ENCODE measurements at places on chromosomes 13 and 19.

DNA sequence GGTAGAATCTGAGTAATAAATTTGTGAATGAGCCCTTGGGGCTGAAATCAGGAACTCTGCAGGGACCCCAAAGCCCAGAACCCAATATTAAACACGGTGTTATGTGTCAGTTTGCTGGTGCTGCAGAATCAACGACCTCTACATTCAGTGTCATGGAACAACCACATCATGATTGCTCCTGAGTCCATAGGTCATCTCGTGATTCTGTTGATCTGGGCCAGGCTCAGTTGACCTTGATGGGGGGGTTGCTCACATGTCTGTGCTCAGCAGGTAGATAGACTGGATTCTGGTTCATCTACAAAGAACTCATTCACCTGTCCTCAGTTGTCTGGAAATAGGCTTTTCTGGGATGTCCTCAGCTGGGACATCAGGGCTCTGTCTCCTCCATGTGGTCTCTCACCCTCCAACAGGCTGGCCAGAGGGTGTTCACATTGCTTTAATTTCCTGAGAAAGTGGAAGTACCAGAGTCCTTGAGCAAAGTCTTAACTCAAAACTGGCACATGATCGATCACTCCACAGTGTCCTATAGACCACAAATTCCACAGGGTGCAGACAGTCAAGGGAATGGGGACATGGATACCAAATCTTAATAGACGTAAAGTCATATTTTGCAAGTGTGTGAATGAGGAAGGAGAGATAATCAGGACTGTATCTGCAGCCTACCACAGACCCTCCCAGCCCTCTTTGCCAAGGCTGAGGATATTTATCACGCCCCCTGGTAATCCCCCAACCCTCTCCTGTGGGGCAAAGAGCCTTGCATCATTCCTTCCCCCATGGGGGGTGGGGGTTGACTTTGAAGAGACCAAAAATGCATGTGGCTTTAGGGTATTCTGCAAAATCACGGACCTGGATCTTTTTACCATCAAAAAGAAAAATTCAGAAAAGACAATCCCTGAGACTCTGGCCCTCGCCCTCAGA, 39.3 kb upstream of the IGFL1 start:
- DNase-seq = no peak
- no peak overlapping the region for H3K4me3 ChIP-seq
- peaks cover 76% of the 10 kb centered on the region for H3K27me3 ChIP-seq
- peaks cover 3% of the 10 kb centered on the region for H3K4me1 ChIP-seq

- H3K27ac ChIP-seq = no peak overlapping the region
- peaks cover 11% of the 10 kb centered on the region for H3K4me1 ChIP-seq
- peaks cover 2% of the 10 kb centered on the region for H3K36me3 ChIP-seq
- H3K27me3 ChIP-seq = peaks cover 6% of the 10 kb centered on the region
- DNase-seq = no peak
These were observed 47.9 kb downstream of the RUBCNL start for GRCh38 chr13:46339035-46339666.

DNA sequence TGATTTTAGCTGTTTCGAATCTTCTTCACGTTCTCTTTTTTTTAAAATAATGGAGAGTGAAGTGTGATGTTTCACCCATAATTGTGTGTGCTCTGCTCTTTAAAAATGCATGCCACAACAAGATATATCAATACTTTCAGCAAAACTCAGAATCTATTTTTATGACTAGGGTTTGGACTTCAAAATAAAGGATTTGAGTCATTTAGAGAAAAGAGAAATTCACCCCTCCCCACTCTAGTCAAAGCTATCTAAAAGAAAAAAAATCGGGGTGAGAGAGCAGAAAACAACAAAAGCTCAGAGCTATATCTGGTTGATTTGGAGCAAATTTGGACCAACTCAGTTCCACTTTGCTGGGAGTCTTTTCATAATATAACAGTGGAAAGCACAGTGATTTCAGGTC, 244.5 kb downstream of the DNAJC15 start:
- no peak overlapping the region for H3K27ac ChIP-seq
- no peaks in the 10 kb centered on the region for H3K4me1 ChIP-seq

GRCh38 chr13:20230913-20231838, 943 bp downstream of the GJB6 start:
- H3K27ac ChIP-seq = peak overlapping the region; percentile 65
- peaks cover 28% of the 10 kb centered on the region for H3K27me3 ChIP-seq
- H3K4me3 ChIP-seq = peak overlapping the region; percentile 88

DNA sequence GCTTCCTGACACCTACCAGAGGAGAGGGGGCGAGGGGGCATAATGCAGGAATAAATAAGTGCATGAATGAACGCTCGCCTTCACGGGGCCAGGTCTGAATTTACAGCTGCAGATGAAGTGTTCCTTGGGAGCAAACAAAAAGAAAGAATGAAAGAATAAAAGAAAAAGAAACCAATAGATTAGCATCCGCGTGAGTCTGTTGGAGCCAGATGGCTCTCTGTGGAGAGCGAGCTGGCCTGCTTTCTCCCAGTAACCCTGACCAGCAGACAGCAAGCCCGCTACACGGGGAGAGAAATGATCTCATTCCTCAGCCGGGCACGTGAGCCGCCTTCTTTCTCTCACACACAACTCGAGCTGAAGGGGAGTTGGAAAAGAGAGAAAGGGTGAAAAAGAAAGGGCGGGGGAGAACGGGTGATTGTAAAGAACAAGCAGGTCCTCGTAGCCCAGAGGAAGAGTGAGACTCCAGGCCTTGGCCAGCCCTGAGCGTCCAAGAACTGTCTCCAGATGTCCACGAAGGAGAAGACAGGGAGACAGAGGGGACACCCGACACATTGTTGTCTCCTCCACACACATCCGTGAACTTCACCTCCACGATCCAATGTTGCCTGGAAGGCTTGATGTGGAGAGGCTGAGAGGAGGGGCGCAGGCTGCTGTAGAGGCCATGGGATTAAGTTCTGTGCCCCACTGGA, 81.4 kb downstream of the RNASEH2B start:
- H3K4me3 ChIP-seq = peak overlapping the region; percentile 45
- peaks cover 5% of the 10 kb centered on the region for H3K36me3 ChIP-seq
- peak overlapping the region; percentile 75 for H3K27ac ChIP-seq

DNA sequence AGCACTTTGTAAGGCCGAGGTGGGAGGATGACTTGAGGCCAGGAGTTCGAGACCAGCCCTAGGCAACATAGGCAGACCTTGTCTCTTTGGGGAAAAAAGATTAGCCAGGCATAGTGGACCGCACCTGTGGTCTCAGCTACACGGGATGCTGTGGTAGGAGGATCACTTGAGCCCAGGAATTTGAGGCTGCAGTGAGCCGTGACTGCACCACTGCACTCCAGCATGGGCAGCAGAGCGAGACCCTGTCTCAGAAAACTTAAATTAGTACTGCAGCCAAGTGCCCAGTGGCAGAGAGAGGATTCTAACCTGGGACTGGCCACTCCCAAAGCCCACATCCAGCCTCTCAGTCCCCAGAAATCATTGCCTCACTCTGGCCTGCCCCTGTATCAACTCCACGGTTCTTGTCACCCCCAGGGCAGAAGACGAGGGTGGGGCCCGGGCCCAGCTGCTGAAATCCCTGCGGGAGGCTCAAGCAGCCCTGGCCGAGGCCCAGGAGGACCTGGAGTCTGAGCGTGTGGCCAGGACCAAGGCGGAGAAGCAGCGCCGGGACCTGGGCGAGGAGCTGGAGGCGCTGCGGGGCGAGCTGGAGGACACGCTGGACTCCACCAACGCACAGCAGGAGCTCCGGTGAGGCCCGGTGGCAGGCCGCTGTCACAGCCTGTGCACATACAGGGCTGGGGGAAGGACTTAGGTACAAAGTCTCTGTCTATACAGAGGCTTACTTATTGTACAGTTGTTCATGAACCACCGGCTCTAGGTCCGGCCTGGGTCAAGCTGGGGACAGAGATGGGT, 53.4 kb downstream of the KCNC3 start:
- H3K4me1 ChIP-seq = peaks cover 2% of the 10 kb centered on the region
- no peak overlapping the region for H3K4me3 ChIP-seq
- no peak for DNase-seq

DNA sequence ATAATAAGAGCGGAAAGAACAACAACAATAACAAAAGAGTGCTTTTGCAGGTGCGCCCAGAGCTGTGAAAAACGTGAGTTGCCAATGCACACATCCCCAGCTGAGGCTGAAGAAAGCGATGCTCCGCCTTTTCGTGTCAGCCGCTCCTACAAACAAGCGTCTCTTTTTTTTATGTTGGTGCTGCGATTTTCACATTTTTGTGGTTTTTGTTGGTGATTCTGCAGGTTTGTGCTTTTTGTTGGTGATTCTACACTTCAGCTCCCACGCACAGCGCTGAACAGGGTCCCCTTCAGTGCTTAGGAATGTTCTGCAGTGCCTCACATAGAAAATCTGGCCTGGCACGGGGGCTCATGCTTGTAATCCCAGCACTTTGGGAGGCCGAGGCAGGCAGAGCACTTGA, 7.3 kb upstream of the SBK3 start:
- H3K4me3 ChIP-seq = no peak overlapping the region
- no peak for DNase-seq
- H3K27me3 ChIP-seq = peaks cover 39% of the 10 kb centered on the region
- peaks cover 2% of the 10 kb centered on the region for H3K4me1 ChIP-seq
- no peaks in the 10 kb centered on the region for H3K36me3 ChIP-seq

GRCh38 chr13:83220241-83220640, 662.0 kb downstream of the SLITRK1 start:
- no peak overlapping the region for H3K4me3 ChIP-seq
- no peak for DNase-seq
- no peaks in the 10 kb centered on the region for H3K27me3 ChIP-seq
- no peaks in the 10 kb centered on the region for H3K4me1 ChIP-seq
- no peaks in the 10 kb centered on the region for H3K36me3 ChIP-seq
- no peak overlapping the region for H3K27ac ChIP-seq

GRCh38 chr13:72163678-72164077, 296.7 kb upstream of the DACH1 start:
- no peaks in the 10 kb centered on the region for H3K36me3 ChIP-seq
- no peak for DNase-seq
- no peaks in the 10 kb centered on the region for H3K27me3 ChIP-seq
- no peak overlapping the region for H3K27ac ChIP-seq
- H3K4me3 ChIP-seq = no peak overlapping the region

DNA sequence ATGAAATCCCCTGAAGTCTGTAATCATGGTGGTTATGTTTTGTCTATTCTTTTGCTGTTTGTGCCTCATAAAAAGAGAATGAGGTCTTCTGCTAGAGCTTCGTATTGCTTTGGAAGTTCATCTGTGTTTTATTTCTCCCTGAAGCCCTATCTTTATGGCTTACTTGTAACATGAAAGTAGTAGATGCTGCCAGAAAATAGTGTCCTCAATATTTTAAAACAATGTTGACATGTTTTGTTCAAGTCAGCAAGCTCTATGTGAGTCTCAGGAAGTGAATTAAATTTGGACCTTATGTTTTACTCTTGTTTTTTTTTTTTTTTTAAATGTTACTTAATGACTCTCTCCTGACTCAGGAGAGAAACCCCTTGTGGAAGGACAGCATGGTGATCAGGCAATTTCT, 130.5 kb downstream of the B3GLCT start:
- H3K4me1 ChIP-seq = no peaks in the 10 kb centered on the region
- no peak for DNase-seq
- H3K27ac ChIP-seq = no peak overlapping the region
- peaks cover 6% of the 10 kb centered on the region for H3K36me3 ChIP-seq
- no peak overlapping the region for H3K4me3 ChIP-seq

- no peaks in the 10 kb centered on the region for H3K27me3 ChIP-seq
- peak; percentile 53 for DNase-seq
- H3K4me1 ChIP-seq = peaks cover 9% of the 10 kb centered on the region
- H3K27ac ChIP-seq = peak overlapping the region; percentile 83
- H3K36me3 ChIP-seq = peaks cover 13% of the 10 kb centered on the region
These were observed 6.5 kb upstream of the TIMM50 start for GRCh38 chr19:39474139-39474620.

GRCh38 chr19:33298146-33298911, 4.0 kb downstream of the CEBPA start:
- DNase-seq = no peak
- H3K36me3 ChIP-seq = no peaks in the 10 kb centered on the region
- peak overlapping the region; percentile 12 for H3K4me3 ChIP-seq
- H3K27me3 ChIP-seq = peaks cover 21% of the 10 kb centered on the region

DNA sequence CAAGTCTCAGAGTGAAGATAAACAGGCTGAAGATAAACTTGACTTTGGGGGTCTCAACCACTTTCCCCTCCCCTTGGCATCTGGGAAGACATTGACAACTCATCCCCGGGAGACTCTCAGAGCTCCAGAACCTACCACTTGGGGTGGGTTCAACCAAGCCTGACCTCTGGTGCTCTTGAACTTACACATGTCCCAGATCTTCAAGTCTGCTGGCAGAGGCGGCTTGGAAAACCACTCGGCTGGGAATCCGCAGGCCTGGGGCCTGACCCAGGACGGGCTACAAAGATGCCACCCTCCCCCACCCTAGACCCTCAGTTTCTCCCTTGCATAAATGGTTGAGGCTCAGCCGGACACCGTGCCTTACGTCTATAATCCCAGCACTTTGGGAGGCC, 512 bp downstream of the LRRC8E start:
- H3K27me3 ChIP-seq = peaks cover 11% of the 10 kb centered on the region
- peaks cover 3% of the 10 kb centered on the region for H3K4me1 ChIP-seq
- H3K4me3 ChIP-seq = no peak overlapping the region
- H3K27ac ChIP-seq = no peak overlapping the region
- no peak for DNase-seq
- H3K36me3 ChIP-seq = no peaks in the 10 kb centered on the region

GRCh38 chr13:35475960-35476943, at the start of gene MAB21L1:
MAB21L1 (minus strand) TSS chr13:35476689; CDS start chr13:35476138, 551 bp downstream.
- no peak for DNase-seq
- peaks cover 18% of the 10 kb centered on the region for H3K4me1 ChIP-seq
- peak within 1 kb of the TSS; percentile 82 for H3K4me3 ChIP-seq
- peaks cover 56% of the 10 kb centered on the region for H3K27me3 ChIP-seq
- no peaks in the 10 kb centered on the region for H3K36me3 ChIP-seq
- no peak within 1 kb of the TSS for H3K27ac ChIP-seq

DNA sequence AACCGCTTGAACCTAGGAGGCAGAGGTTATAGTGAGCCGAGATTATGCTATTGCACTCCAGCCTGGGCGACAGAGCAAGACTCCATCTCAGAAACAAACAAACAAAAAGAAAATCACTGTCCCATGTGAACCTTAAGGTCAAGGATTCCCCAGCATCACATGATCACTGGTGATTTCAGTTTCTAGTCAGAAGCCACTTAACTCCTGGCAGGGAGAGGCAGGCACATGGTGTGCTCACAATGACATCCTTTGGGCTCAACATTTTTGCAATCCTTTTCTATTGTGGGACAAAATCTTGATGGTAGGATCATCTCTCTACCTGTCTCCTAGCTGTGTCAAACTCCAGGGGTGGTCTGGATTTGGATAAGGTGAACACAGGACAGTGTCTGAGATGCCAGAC, 12.1 kb downstream of the AKAP8 start:
- H3K4me3 ChIP-seq = no peak overlapping the region
- H3K36me3 ChIP-seq = peaks cover 2% of the 10 kb centered on the region

DNA sequence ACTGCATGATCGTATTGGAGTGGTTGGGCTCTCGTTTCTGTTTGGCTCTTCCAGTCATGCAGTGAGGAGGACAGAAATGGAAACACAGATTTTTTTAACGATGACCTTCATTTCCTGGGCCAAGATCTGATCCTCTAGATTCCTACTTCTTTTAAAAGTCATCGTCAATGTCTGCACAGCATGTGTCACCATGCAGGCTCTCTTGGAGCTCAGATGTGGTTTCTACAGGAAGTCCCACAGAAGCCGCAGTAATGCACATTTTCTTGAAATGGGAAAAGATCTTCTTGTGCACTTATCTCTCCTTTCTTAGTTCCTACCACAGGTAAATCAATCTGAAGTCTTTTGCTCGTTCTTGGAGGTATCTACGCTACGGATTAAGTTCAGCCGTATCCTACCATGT, 626.9 kb downstream of the EFNB2 start:
- H3K27me3 ChIP-seq = peaks cover 27% of the 10 kb centered on the region
- H3K36me3 ChIP-seq = no peaks in the 10 kb centered on the region
- H3K4me3 ChIP-seq = peak overlapping the region; percentile 41
- no peak overlapping the region for H3K27ac ChIP-seq

Measured in T-helper 17 cell (primary cell).